Lower lobe of right lung (tissue), 2 donors: ENCODE measurements at places on chromosomes 16 and 17. TPM values are rescaled to one million over a fixed set of nuclear protein-coding genes. Genes with fewer than 3 reads are reported as not detected.

- DNase-seq = no peak
These were observed 50.7 kb downstream of the RNF213 start for GRCh38 chr17:80311216-80311827.

DNA sequence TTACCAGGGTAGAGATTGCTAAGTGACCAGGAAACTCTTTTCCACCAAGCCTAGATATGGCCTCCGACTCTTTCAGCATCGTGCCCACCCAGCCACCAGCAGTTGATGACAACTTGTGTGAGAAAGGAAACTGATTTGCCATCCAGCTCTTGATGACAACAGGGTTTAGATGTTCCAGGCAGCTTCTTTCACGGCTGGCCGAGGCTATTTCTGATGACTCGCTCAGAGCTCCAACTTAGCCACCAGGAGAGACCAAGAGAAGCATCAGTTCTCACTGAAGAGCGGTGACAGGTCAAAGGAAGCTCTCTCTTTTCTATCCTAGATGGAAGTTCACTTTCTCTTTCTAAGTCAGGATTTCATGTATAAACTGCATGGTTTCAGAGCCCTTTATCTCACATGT is 61.2 kb downstream of the MPHOSPH6 start:
- DNase-seq = no peak

GRCh38 chr16:89019511-89019910 is 42.5 kb upstream of the CBFA2T3 start:
- peak; percentile 28 for DNase-seq

- no peak for DNase-seq
These were observed 996 bp downstream of the SLC25A10 start for GRCh38 chr17:81713004-81713555.

GRCh38 chr16:2482708-2483534 is 8.0 kb downstream of the TBC1D24 start:
- DNase-seq = peak; percentile 51

DNA sequence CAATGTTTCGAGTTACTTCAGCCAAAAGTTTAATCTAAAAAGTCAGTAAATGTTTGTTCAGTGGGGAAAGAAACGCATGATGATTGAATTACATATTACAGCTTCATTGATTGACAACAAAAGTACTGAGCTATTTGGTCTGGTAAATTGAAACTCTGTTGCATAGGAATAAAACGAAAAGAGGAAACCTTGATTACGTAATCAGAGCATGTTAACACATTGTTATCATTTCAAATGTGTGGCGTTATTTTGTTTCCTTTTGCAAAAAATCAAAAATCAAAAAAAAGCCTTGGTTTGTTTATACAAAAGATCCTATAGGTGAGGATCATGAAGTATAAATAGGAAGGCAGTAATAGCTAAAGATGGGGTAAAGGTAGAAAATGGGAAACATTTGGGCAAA is 19.5 kb upstream of the CA10 start:
- DNase-seq = no peak

DNA sequence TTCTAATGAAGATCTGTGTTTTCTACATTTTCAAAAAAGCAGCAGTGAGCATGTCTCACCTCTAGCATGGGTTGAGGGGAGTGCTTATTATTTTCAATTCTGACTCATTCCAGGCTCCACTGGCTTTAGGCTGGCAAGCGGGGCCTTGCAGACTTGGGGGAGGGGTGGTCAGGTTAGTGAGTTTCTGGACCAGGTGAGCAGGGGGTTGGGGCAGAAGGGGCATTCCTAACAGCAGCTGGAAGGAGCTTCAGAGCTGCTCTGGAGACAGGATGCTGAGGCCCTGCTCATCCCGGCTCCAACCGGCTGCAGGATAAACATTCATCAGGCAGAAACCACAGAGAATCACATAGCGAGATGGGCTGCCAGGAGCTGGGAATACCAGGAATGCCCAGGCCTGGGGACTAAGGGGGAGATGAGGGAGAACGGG is 10.5 kb upstream of the KRT19 start:
- no peak for DNase-seq

- DNase-seq = no peak
These were observed 14.2 kb downstream of the B4GALNT2 start for GRCh38 chr17:49146620-49147306.

DNA sequence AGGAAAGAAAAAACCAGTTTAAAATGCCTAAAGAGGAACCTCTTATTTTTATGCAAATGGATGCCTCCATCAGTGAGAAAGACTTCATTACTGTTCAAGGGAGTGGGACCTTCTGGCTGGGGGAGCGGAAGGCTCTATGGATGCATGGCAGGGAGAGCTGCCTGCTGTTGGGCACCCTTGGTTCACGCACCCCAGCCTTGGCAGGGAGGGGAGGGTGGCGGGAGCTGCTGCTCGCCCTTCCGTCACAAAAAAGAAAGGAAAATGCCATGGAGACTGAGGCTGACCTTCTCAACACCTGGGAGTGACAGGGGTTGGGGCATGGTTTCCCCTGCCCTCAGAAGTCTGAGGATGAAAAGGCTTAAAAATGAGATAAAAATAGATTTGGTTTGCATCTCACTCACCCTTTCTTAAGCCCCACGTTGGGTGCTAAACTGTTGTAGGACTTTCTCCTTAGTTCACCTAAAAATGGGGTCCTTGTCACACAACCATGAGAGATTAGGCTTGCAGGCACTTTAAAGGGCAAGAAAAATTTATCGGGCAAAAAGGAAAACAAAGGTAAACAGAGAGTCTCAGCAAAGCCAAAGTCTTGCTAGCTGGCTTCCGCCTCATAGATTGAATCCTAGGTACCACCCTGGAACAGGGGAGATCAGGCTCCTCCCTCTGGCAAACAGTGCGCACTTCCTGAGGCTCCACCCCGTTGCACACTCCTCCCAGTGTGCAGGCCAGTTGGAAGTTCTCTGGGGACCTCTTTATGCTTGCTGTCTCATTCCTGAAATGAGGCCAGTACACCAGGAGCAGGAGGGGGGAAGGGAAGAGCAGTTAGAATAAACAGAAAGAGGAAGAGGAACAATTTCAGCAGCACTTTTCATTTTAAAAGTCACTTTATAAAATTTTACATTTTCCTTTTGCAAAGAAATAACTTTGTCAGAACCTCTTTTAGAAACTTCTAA is 31.6 kb downstream of the PHKB start:
- peak; percentile 70 for DNase-seq

DNA sequence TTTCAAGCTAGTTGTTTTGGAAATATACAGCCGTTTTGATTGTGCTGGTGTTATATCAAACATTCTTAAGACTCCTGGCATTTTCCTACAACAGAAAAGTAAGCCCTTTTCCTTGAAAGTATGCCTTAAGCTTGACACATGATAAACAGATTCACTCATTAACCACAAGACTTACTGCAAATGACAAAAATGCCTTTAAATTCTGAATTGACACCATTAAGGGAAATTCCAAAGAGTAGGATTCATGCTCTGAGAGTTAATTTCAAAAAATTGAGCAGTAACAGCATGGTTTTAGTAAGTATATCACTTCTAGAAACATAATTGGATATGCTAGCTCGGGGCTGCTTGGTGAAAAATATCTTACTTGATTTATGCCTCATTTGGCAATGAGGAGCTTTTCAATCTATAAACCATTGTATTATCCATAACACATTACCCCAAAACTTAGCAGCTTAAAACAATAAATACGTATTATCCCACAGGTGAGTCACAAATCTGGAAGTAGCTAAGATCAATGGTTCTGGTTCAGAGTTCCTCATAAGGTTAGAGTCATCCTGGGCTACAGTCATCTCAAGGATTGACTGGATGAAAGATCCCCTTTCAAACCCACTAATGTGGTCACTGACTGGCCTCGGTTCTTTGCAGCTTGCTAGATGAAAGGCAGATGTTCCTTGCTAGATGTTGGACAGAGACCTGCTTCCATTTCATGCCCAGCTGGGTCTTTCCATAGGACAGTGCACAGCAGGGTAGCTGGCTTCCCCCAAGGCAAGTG is 8.2 kb upstream of the PHAF1 start:
- DNase-seq = no peak

- DNase-seq = no peak
These were observed 308.2 kb upstream of the GOT2 start for GRCh38 chr16:59042301-59042700.

NLRC3 gene
- total RNA-seq = 3.9 TPM

DNA sequence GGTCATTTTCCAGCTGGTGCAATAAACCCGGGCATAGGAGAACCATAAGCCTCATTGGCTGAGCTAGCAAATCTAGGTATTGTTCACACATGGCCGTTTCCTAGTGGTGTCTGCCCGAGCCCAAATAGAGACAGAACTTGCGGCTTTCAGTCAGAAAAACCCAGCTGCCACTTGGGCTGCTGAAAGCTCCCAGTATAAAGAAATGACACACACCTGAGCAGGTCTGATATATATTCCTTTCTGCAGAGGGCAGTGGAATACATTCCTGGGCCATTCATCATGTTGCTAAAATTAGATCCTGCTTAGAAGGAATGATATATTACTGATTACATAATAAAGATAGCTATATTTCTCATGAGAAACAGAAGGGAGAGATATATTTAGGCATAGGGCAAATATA is 83.9 kb upstream of the IRX5 start:
- no peak for DNase-seq

- DNase-seq = peak; percentile 79
These were observed 677 bp downstream of the SNTB2 start for GRCh38 chr16:69187446-69188235.

PTX4 gene
- total RNA-seq = not detected

- DNase-seq = no peak
These were observed 8.6 kb downstream of the CX3CL1 start for GRCh38 chr16:57380671-57381462.
